ENCODE measurements at places on chromosomes 2 and 18.

DNA sequence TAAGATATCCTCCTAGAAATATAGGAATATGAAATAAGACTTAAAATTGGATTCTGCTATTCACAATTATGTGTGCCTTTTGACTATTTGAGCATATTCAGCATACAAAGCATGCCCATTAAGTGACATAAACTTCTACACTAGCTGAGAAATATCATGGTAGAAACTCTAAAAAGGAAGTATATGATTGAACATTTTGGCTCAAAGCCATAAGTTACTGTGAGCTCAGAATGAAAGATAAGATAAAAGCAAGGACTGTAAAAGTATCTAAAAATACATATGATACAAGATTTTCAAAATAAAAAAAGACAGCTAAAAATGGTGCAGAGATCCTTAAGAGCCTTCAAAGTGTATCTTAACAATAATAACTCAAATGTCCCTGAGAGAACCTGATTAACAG lies 340.5 kb upstream of the SLC39A10 start:
- no peak for DNase-seq

DNA sequence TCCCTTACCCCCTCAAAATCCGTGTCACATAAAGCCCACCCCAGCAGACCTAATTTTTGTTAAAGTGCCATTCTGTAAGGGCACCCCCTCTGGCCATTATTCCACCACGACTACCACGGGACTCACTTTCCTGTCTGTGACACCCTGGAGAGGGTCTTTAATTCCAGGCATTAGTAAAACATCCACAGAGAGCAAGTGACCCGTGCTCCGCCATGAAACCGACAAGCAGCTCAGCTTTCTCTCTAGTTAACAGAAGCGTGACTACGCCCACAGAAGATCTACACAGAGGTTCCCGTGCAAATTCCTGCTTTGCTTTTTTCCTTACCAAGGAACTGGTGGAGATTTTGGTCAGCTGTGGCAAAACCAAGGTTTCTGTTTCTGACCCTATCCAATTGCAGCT lies 4.4 kb downstream of the SIGLEC15 start:
- no peak for DNase-seq

- DNase-seq = no peak
These were observed 220.4 kb upstream of the SPOPL start for GRCh38 chr2:138280999-138281695.

DNA sequence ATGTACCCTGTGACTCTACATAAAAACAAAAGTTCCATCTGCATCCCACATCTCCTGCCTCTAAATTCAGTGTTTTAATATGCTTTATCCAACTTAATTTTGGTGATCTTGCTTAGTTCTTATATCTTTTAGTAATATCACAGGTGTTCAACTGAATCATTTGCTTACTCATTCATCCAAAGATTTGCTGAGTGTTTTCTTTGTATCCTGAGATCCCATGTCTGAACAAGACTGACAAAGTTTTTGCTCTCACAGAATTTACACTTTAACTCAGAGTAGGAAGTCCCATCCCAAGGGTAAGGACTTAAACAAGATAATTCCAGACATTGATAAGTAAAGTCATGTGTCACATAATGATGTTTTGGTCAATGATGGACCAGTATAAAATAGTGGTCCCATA lies 87.0 kb downstream of the FSIP2 start:
- DNase-seq = no peak

DNA sequence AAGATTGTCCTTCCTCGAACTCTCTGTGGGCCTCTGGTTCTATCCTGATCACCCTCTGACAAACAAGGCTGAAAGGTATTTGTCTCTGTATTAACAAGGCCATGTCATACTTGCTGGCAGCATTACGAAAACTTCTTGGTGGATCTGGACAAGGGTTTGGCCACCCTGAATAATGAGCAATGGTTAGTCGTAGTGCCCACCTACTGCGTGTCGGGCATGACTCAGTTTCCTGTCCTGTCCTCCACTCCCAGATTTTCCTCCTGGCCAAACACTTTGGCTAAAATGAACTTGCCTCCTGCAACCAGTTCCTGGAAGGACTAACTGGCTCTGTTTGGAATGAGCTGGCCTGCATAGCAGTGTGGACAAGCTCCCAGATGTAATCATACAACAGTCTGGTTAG lies 198.5 kb upstream of the SMIM21 start:
- no peak for DNase-seq

- DNase-seq = no peak
These were observed 33.5 kb upstream of the SPRED2 start for GRCh38 chr2:65465857-65466256.

- no peak for DNase-seq
These were observed 225.3 kb upstream of the VWC2L start for GRCh38 chr2:214185546-214185945.
